ENCODE measurements at places on chromosomes 3 and 15.

GRCh38 chr3:10286596-10287295 lies 6.0 kb downstream of the GHRL start:
- DNase-seq = peak; percentile 11

DNA sequence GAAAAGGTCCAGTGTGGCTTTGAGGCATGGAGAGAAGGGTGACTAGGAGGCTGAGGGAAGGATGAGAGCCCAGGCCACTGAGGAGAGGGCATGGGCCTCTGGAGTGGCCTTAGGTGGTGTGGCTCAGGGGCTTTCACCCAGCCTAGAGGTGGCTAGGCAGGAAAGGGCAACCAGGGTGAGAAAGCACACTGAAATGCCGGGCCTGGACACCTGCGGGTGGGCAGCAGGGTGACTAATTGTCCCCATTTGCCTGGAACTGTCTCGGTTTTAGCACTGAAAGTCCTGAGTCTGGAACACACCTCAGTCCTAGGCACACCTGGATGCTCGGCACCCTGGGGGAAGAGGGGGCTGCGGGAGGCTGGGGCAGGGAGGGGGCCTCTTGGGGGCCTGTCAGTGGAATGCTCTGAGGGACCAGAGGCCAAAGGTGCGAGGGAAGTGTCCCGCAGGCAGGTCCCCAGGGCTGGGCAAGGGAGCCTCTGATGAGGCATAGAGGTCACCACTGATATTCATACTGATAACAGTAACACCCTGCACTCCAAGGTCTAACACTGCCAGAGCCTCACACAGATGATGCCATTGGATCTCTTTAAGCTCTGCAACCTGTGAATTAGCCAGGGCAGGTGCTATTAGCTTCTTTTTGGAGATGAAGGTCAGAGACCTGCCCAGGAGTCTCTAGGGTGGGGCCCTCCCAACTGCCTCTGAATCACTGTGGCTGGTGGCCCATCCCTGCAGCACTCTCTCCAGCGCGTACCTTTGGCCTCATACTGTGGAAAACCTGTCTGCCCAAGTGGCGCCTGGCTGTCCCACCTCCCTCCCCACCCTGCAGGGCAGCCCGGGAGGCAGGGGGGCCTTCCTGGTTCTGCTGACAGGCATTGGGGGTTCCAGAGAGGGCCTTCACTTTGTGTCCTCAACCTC lies 3.0 kb upstream of the PHGR1 start:
- DNase-seq = no peak

DNA sequence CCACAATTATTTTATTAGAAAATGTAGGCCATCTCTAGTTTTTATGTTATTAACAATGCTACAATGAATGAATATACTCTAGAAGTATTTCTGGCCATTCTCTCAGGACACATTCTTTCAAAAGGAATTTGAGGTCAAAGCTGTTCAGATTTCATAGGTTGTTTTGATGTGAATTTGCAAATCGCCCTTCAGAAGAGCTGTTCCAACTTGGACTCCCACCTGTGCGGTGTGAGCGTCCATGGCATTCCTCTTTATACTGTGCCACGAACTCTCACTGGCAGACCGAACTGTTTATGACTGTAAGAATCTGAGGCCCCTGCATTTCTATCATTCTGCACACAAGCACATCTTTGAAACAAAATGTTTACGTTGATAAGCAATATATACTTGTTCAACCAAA lies 18.6 kb upstream of the SLC24A5 start:
- no peak for DNase-seq

GRCh38 chr15:68365140-68365745 lies 66.7 kb downstream of the ITGA11 start:
- no peak for DNase-seq

- DNase-seq = no peak
These were observed 25.2 kb downstream of the COLQ start for GRCh38 chr3:15496341-15496664.

GRCh38 chr3:2686816-2687502 lies 423.2 kb downstream of the IL5RA start:
- no peak for DNase-seq

GRCh38 chr3:99475229-99475628 lies 163.2 kb upstream of the COL8A1 start:
- DNase-seq = peak; percentile 33

DNA sequence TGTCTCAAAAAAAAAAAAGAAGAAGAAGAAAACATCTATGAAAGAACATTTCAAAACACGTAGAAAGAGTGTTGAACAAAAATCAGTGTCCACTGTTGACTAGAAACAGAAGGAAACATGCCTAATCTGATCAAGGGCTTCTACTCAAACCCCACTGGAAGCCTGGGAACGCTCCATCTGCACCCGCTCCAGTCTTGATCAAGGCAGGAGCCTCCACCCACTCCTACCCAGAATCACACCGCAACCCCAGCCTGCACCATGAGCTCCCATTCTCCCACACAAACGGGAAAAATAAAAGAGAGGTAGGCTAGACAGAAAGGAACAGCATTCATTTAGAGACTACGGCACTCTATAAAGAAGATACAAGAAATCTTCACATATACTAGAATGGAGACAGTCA lies 40.9 kb upstream of the OCA2 start:
- no peak for DNase-seq

- no peak for DNase-seq
These were observed 34.7 kb downstream of the AADACL2 start for GRCh38 chr3:151768393-151768930.

DNA sequence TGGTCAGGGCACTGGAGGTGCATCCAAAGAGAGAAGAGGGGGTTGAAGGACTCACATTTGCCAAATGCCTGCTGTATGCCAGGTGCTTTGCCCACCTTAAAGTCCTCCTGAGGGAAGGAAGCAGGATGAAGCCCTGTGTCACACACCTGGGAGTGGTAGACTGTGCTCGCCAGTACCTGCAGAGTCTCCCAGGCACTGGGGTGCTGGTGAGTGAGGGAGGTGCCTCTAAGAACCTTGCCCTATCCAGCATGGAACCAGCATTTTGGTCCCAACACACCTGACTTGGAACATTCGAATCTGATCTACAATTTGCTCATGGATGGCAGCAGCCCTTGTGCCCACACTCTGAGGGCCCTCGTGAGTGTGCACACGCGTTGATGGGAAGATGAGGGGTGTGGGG lies 76.7 kb downstream of the SEC22A start:
- DNase-seq = no peak
